ENCODE measurements at places on chromosomes 1 and 21.
A peak's percentile ranks its signal among the peaks of the same experiment; 100 is the strongest.

DNA sequence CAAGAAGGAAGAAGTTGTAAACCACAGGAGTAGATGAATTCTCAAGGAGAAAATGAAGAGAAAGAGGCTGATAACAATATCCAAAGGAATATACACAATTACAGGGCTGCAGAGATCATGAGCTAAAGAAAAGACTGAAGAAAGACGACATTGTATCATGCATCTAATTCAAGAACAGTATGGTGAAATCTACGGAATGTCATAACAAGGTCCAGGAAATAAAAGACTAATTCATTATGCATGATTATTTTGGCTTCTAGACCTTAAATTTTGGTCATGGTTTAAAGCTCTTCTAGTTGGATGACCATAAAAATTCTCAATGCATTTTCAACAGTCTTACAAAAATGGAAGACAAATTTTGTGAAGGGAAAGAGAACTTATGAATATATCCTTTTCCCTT lies 71.7 kb downstream of the SH3GLB1 start:
- no peak for DNase-seq

GRCh38 chr1:151993084-151993733 lies 450 bp downstream of the S100A10 start:
- DNase-seq = peak; percentile 31

DNA sequence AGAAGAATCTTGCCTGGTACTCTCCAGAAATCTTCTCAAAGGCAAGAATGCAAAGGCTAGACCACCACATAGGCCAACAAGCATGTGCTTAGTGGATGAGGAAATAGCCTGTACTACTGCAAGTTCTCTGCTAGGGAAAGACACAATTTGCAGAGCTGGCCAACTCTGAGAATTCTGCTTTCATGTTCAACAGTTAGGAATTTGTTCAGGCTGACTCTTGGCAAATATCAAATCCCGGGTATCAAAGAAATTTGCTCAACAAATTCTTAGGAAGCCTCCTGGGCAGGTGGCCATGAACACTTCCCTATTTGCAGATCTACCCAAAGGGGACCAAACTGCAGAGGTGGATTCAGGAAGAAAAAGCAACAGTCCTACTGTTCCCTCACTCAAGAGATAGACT lies 15.0 kb upstream of the H3-3A start:
- DNase-seq = peak; percentile 22

GRCh38 chr21:35084869-35085268 lies 35.8 kb upstream of the RUNX1 start:
- DNase-seq = peak; percentile 97

DNA sequence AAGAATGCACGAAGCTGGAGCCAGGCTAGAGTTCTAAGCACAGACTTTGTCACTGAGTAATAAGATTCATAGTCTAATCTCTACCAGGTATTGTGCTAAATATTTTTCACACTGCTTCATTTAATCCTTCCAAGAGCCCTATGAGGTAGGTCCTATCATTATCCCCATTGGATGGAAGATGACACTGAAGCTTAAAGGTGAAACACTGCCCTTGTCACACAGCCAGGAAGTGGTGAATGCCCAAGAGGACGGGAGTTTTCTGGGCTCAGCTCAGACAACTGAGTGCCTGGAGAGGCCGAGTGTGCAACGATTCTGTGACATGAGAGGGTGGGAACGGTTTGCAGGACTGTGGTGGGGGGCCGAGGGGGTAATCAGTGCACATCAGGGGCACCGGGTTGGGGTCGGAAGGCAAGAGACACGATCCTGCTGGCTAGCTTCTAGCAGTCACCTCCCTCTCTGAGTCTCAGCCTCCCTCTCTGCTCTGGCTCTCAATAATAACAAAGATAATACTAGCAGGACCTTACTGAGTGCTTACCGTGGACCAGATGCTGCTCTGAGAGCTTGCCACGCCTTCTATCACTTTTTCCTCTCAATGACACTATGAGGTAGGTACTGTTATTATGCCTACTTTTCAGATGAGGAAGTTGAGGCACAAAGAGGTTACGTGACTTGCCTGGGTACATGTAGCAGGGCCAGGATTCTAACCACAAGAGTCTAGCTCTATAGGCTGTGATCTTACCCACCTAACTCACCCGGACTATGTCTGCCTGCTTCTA lies 12.4 kb downstream of the KCNQ4 start:
- no peak for DNase-seq
